ENCODE measurements at places on chromosomes 16 and 17.

- peak; percentile 14 for DNase-seq
Measured at GRCh38 chr17:18356624-18357023, 6.7 kb downstream of the SHMT1 start.

DNA sequence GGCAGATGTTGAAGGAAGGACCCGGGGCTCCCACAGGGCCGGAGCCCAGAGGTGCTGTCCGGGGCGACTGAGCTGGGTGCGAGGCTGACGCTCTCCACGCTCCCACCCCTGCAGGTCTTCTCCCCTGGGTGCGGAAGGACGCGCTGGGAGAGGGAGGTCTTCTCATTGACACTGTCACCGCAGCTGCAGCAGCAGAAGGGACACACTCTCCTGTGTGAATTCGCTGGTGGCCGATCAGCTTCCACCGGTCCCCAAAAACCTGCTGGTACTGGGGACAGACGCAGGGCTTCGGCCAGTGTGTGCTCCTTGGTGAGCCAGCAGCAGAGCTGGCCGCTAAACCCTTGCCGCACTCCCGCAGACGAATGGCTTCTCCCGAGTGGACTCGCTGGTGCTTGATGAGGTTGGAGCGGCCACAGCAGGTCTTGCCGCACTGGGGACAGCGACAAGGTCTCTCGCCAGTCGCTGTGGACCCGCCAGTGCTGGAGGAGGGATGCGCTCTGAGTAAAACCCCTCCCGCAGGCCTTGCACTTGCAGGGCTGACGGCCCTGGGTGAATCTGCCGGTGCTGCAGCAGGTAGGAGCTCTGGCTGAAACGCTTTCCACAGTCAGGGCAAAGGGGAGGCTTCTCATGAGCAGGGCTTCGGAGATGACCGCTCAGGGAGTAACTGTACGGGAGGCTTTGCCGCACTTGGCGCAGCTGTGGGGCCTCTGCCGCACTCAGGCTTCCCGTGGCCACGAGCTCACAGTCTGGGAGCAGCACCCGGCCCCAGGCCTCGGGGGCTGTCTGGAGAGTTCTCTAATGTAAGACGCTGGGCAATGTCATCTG is 6.2 kb downstream of the ZNF843 start:
- DNase-seq, result no peak

GRCh38 chr17:19308398-19308797 is 54.1 kb downstream of the B9D1 start:
- no peak for DNase-seq

DNA sequence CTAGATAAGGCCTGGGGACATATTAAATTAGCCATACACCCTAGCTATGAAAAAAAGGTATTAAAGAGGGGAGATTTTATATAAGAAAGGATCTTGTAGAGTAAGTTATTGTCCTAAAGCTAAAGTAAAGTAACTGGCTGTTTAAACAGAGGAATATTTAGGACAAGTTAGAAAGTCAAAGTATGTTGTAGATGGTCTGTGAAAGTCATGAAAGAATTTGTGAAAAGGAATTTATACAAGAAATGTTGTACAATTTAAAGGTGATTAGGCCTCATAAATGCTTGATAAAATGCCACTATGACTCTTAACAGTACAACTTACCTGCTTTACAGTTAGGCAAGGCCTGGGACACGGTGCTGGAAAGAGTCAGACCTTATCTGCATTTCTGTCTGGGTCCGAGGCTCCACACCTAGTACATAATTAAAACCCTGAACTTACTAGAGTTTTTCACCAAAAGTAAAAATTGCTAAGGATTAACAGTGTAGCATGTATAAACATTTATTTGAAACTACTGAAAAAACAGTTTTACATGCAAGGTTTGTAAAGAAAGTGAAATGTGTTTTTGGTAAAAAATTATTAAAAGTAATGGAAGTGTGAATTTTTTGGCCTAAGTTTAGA is 445.3 kb upstream of the TOM1L1 start:
- peak; percentile 6 for DNase-seq
